ENCODE measurements at places on chromosomes 1 and 21.

GRCh38 chr21:37688952-37689659, 227.2 kb downstream of the KCNJ6 start:
- no peak for DNase-seq

DNA sequence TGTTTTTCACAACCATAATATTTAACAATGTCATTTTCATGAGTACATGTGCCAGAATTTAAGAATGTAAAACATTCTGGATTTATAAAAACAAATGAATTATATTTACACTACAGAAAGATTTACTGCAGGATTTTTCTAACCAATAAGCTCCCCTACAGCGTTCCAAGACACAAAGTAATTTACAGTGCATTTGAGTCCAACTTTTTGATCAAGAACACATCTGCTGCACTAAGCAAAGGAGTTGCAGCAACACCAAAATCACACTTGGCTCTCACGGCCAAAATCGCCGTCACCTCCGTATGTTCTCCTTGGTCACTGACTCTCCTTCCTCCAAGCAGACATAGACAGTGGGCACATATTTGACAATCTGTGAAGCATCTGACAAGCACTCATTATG, 7.7 kb downstream of the VPS26C start:
- DNase-seq, result no peak

GRCh38 chr1:200708769-200709168, 29.9 kb upstream of the CAMSAP2 start:
- DNase-seq, result peak; percentile 16

- no peak for DNase-seq
Observed at GRCh38 chr1:100506217-100506616, 31.7 kb upstream of the GPR88 start.

GRCh38 chr1:10031461-10031860, 1.3 kb upstream of the UBE4B start:
- DNase-seq, result peak; percentile 57

GRCh38 chr1:170586321-170587252, 54.6 kb downstream of the GORAB start:
- DNase-seq, result peak; percentile 56

DNA sequence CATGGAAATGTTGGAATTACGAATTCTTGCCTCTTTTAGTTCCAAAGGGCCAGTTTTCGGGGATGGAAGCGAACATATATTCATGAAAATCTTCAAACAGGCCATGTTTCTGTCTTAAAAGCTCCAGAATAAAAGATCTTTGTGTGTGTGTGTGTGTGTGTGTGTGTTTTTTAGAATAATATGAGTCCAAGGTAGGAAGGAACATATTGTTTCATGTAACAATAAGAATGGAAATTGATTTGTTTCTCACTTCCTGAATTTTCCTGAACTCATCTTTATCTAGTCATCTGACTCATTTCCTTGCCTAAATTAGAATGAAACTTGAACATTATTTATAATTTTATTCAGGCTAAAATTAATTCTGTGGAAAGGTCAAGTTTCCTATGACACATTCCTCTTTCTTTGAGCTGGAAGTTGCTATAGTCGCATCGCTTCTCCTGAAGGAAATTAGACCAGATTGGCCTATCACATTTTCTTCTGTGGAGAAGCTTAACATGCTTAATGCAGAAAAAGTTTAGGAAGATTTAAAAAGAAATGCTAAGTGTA, 805.1 kb upstream of the ADAMTS5 start:
- no peak for DNase-seq

GRCh38 chr21:44706026-44706705, 5.2 kb downstream of the TSPEAR start:
- no peak for DNase-seq

- DNase-seq, result peak; percentile 45
Observed at GRCh38 chr21:35616090-35616489, 444.2 kb downstream of the SETD4 start.

DNA sequence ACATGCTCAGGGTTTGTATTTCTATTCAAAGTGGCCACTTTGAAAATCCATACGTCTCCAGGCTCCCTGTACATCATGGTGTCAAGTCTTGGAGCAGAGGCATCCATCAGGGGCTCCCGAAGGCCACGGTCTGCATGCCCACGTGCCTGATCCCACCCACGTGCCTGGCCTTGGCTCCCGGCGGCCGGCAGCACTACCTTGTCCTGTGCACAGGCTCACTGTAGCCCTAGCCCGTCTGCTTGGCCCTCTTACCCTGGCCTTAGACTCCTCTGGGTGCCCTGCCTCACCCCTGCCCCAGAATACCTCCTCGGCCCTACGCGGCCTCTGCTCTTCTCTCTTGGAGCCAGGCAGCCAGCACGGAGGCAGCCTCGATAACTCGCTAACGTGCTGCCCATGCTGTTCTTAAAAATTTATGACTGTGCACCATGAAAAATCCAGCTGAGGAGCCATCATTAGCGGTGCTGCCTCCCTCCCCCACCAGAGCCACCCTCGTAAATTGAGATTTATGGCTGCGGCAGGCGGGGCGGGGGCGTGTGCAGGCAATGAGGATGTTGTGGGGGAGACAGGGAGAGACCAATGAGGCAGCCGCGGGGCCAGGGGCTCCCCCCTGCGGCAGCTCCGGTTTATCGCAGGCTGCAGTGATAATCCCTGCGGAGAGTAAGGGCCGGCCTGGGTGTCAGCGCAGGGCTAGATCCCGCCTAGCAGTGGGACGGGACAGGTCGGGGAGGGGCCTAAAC, 24.6 kb downstream of the DMAP1 start:
- no peak for DNase-seq

GRCh38 chr1:217134857-217135568, 411.8 kb upstream of the ESRRG start:
- peak; percentile 2 for DNase-seq

DNA sequence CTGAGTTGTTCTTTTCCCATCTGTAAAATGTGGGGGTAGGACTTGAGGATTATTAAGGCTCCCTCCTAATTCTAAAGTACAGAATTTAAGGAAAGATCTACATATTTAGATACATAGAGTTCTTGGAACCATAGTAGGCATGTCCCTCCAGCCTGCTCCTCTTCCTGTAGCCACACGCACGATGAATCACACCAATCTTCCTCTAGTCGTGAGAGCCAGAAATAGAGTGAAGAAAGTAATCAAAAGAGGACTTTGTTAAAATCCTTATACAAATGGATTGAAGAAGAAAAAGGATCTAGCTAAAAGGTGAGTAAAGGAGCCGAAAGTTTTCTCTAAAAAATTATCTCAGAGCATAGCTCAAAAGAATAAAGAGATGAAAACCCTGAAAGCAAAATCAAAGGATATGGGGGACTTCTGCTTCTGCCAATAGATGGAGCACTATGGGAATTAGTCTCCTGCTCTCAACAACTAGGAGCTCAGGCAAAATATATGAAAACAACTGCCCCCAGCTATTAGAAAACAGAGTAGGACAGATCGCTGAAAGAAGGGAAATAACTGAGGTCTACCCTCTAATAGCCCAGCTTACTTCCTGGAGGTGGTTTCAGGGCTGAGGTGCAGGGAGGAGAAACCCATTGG, 8.5 kb downstream of the C1orf141 start:
- DNase-seq, result peak; percentile 18

- no peak for DNase-seq
Observed at GRCh38 chr1:8481650-8482380, 163.9 kb downstream of the SLC45A1 start.

GRCh38 chr1:25543005-25543424, 391 bp upstream of the LDLRAP1 start:
- DNase-seq, result no peak

GRCh38 chr1:168917796-168918195, 188.7 kb upstream of the ATP1B1 start:
- DNase-seq, result no peak

GRCh38 chr1:180070286-180070685, 84.4 kb upstream of the QSOX1 start:
- DNase-seq, result no peak

GRCh38 chr1:214216021-214216420, 64.9 kb upstream of the SMYD2 start:
- no peak for DNase-seq

GRCh38 chr1:111417755-111418154, 9.8 kb downstream of the OVGP1 start:
- DNase-seq, result peak; percentile 24

Measured in M059J (cell line).